SW 1271 (cell line): ENCODE measurements at places on chromosomes 12 and 14.

- DNase-seq = peak; percentile 66
Observed at GRCh38 chr14:67411820-67412421, at the start of gene PLEK2. TSS of gene PLEK2 (minus strand) at chr14:67412165. CDS start at chr14:67412059, 106 bp downstream.

DNA sequence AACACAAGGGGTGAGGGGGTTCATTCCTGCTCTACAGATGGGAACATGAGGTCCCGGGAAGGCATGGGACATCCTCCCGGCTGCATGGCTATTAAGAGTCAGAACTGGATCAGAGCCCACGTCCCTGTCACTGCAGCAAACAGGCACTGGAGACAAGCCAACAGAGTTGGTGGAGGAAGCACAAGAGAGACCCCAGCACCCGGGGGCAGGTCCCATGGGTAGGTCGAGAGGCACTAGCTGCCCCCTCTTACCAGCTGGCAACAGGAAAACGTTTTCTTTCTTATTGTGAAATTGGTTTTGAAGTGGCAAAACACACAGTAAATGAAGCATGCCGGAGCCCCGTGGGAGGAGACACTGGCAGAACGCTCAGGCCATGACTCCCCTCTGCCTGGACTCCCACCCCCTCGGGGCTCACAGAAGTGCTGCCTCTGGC lies 43.6 kb downstream of the SYNE3 start:
- no peak for DNase-seq

GRCh38 chr14:34098045-34098984 lies 147.4 kb upstream of the EGLN3 start:
- DNase-seq = no peak

DNA sequence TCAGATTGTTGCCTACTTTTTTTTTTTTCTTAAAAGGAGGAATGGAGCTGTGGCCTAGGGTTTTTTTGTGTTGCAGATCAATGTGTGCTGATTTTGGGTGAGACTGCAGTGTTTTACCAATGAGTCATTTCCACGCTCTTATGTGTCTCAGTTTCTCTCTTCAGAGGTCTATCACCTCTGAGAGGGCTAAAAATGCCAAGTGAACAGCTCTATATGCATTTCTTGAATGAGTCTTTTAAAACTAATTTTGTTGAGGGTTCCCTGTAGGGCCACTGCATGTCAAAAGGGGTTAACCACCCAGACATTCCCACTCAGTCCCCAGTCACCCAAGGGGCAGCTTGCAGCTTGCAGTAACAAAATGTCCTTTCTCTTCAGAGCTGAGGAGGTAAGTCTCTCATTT lies 24.3 kb upstream of the GLIPR1L2 start:
- DNase-seq = no peak

- no peak for DNase-seq
Observed at GRCh38 chr12:121524196-121524916, 56.5 kb downstream of the KDM2B start.

GRCh38 chr14:52067873-52068614 lies 815 bp downstream of the NID2 start:
- DNase-seq = no peak

GRCh38 chr12:110561471-110562201 lies 21.5 kb downstream of the PPTC7 start:
- DNase-seq = no peak

- peak; percentile 70 for DNase-seq
Observed at GRCh38 chr12:121795034-121795968, 1.8 kb upstream of the RHOF start.

- DNase-seq = no peak
Observed at GRCh38 chr12:89257340-89257739, 95.0 kb downstream of the DUSP6 start.

DNA sequence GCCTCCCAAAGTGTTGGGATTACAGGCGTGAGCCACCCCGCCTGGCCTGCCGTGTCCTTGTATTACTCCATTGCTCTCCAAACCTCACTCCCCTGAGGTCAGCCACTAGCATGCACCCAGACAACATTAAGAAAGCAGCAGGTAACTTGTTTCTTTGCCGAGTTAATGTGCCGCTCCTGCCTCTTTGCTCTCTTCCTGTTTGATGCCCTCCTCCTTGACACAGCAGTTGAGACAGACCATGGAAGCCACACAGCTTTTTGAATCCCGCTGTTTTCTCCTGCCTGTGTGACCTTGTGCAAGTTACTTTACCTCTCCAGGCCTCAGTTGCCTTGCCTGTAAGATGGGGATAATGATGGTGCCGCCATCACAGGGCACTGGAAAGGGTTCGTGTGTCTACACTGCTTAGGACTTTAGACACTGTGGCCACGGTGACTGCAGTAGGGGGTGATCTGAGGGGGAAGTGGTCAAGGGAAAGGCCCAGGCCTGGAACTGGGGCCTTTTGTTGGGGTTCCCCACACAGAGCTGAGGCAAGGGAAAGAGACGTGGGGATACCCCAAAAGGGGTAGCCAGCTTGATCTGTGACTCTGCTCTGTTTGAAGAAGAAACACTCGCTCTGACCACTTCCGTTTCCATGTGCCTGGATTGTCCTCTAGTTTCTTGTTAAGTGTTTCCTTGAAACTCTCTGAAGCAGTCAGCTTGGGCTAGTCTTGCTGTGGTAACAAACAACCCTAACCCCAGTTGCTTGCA lies 69.3 kb downstream of the RIN3 start:
- no peak for DNase-seq

GRCh38 chr12:26839512-26839911 lies 6.5 kb upstream of the ITPR2 start:
- no peak for DNase-seq

DNA sequence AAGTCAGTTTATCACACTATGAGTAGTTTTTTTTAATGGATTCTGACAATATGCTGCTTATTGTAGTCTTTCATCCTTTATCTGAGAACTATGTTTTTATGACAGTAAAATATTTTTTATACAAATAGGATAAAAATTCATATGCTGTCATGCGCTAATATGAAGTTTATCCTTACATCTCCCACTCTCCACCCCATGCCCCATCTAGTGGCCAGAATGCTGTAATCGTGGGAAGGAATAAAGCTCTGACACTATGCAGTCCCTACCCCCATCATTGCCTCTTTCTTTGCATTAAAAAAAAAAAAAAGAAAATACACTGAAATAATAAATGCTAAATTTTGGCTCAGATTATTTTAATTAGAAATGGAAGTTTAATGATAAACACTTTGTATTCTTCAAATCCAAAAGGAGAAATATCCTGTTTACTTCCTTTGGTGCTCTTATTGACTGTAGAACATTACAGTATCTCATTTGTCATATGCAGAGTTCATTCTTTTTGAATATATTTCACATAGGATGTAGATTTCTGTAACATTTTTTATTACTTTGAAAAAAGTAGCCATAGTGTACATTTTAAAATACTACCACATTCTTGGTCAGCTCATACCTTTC lies 145.9 kb upstream of the SLCO1C1 start:
- no peak for DNase-seq

DNA sequence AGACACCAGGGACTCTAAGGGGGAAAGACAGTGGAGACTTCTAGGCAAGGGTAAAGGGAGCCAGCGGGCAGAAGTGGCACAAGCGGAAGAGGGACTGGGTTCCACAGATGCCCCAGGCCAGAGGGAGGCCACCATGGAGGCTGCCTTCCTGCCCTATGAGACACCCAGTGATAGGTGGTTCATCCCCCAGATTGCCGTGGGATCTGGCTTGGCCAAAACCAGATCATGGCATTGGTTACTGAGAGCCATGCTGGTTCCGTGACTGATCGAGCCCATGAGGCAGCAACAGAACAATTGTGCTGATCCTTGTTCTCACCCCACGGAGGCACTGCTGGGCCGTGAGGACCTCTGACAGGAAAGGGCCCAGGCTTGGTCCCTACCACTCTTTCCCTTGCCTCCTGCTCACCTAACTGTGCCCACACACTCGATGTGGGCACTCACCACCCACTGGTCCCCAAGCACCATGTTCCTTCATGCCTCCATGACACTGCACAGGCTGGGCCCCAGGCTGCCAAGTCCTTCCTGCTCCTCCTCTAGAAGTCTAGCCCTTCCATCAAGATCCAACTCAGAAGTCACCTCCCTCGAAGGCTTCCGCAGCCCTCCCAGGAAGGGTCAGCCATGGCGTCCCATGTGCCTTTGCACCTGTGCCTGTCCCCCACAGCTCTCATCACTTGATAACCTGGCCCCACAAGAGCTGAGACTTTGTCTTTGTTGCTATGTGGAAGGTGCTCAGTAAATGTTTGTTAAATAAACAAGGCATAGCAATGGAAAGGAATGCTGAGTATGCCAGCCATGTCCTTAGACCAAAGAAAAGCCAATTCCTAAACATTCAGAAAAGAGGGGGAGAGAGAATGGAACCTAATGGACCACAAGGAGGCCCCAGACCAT lies 7.3 kb downstream of the KRT79 start:
- DNase-seq = no peak

DNA sequence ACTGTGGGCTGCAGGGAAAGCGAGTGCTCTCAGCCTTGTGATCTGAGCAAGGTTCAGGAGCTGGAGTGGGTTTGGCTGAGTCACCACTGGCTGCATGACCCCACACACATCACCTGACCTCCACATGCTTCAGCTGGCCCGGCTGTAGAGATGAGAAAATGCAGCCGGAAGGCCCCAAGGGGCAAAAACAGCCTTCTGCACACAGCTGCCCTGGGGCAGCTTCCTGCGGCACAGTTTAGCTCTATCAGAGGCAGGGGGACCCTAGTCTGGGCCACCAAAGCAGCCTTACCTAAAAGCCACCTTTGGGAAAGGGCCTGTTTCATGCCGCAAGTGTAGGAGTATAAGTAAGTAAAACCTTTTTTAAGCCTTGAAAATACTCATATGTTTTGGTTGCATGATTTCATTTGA lies 123.3 kb downstream of the SSPN start:
- DNase-seq = no peak

GRCh38 chr12:57069523-57069922 lies 9.1 kb downstream of the NEMP1 start:
- no peak for DNase-seq

DNA sequence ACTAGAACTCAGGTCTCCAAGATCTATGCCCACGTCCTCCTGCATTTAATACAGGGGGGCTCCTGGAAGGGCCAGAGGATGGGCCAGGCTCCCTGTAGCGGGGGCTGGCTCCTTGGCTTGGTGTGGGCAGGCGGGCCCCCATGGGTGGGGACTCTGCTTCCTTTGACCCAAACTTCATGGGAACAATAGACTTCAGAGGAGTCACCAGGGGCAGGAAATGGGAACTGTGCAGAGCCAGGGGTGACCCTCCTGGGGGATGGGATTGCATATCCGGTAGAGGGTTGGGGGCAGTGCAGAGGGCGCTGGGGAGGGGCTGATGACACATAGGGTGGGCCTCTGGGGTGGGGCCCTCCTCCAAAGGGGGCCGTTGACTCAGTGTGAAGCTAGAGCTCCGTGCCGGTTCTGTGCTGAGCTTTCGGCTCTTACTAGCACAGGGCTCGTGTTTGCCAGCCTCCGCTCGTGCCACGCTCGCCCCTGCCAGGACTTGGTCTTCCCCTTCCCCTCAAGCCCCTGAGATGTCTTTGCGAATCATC lies 4.6 kb downstream of the TEAD4 start:
- no peak for DNase-seq

DNA sequence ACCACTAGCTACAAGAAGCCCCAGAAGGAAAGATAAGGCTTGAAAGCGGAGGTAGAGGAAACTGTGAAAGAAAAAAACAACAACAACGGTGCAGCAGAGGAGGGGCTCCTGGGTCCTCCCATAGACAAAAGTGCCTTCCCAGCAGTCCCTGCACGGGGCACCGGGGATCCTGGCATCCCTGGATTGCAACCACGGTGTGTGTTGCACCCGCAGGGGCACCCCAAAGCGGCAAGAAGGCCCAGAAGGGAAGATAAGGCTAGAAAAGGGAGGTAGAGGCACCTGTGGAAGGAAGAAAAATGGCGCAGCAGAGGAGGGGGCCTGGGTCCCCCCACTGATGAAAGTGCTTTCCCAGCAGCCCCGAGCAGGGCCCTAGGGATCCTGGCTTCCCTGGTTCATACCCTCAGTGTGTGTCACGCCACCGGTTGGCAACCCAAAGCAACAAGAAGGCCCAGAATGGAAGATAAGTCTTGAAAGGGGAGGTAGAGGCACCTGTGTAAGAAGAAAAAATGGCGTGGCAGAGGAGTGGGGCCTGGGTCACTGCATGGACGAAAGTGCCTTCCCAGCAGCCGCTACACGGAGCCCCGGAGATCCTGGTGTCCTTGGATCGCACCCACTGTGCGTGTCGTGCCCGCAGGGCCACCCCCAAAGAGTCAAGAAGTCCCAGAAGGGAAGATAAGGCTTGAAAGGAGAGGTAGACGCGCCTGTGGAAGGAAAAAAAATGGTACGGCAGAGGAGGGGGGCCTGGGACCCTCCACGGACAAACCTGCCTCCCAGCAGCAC lies 281.0 kb downstream of the ALG10 start:
- no peak for DNase-seq

DNA sequence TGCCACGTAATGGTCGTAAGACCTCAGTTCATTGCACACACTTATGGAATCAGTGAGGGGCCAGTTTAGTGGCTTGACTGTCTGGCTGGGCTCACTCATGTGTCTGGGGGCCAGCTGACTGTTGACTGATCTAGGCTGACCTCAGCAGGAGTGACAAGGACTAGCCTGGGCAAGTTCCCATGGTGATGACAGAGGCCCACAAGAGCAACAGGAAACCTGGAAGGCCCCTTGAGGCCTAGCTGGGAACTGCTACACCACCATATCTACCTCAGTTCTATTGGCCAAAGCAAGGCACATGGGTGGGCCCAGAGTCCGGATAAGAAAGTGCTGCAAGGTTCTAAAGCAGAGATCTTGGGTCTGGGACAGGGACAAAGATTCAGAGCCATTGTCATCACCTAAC lies 21.3 kb upstream of the RFLNA start:
- DNase-seq = peak; percentile 60

GRCh38 chr14:75427482-75428229 lies at the start of gene JDP2:
TSS of gene JDP2 (plus strand) at chr14:75428022. CDS start at chr14:75437921, 9,899 bp downstream.
- no peak for DNase-seq

GRCh38 chr12:124319368-124320050 lies 24.6 kb downstream of the RFLNA start:
- no peak for DNase-seq

DNA sequence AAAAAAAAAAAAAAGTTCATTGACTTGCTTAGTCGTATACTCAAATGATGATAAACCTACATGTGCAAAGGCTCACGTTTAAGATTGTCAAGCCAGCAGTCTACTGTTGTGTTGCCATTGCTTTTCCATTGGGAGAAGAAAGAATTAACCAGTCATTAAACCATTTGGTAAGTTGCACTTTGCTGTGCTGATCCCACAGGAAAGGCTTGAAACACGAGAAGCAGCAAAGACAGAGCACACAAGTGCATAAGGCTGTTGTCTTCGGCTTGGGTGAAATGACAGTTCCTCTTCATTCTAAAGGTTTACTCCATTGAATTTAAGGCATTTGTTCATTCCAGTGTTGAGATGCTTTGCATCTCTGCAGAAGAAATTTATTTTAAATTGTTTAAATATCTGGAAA lies 50.1 kb downstream of the ZC3H14 start:
- no peak for DNase-seq

DNA sequence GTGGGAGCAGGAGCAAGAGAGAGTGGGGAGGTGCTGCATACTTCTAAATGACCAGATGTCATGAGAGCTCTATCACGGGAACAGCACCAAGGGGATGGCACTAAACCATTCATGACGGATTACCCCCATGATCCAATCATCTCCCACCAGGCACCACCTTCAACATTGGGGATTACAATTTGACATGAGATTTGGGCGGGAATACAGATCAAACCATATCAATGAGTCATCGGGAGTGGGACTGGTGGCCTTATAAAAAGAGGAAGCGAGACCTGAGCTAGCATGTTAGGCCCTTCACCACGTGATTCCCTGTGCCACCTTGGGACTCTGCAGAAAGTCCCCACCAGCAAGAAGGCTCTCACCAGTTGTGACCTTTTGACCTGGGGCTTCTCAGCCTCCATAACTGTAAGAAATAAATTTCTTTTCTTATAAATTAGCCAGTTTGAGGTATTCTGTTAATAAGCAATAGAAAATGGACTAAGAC lies 28.7 kb downstream of the COX8C start:
- no peak for DNase-seq
